ENCODE measurements at places on chromosomes 12 and 14. TPM values are rescaled to one million over a fixed set of nuclear protein-coding genes. Genes with fewer than 3 reads are reported as not detected.

DNA sequence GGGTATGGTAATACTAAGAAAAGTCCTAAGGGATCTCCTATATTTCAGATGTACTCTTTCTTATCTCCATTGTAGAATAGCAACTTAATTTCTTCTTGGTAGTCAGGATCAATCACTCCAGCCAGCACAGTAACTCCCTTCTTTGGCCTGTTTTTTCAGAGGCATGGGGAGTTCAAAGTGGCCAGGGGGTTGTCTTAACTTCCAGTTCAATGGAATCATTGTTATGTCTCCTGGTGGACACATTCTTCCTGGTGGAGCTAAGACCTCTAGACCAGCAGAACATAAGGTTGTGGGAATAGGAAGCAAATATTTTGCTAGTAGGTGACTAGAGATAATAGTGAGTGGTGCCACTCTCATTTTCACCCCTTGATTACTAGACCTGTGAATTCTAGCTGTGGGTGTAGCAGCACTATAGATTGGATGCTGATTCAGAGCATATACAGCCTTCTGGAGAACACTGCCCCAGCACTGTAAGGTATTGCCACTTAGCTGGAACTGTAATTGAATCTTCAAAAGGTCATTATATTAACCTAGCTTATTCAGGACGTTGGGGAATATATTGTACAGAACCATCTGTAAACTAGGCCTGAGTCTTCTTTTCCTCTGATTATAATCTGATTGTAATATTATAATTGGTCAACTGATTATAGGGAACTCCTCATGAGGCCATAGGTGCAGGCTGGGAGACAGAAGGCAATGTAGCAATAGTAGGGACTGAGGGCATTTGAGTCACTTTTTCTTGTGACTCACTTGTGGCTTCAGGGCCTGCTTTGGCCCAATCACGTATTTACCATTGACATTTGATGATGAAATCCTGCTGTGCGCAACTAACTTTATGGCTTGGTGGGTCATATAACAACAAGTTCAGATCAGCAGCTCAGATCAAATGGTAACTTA lies 60.2 kb upstream of the ATP2B1 start:
- DNase-seq, result peak; percentile 85

DNA sequence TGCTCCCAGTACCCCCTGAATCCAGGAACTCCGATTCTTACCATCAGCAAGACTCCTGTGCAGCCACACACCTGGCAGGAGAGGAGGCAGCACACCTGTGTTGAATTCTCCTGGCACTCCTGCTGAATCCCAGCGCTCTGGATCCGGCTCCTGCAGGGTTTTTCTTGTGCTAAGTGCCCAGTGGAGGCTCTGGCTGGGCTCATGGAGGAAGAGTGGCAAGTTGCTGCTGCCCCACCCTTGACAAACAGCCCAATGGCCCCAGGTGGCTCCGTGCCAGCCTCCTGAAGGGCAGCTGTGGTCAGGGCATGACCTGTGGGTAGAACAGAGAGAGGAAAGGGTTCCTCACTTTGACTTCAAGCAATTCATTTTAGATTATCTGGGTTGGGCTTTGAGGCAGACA lies 20.0 kb downstream of the CRACR2A start:
- DNase-seq, result no peak

DNA sequence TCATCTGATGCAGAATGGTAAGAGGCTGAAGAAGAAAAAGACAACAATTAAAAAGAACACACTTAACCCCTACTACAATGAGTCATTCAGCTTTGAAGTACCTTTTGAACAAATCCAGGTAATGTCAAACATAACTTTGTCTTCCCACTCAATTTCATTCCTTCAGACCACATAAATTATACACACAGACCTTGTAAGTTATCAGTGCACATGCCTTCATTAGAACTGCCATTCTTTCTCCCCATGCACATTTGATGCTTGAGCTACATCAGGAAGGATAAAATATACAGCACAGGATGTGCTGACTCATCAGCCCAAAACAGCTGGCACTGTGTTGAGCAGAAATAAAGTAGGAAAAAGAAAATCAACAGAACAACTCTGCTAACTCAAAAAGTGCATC lies 246.7 kb downstream of the PAWR start:
- DNase-seq, result no peak

GRCh38 chr14:29461506-29461905 lies 466.1 kb downstream of the PRKD1 start:
- DNase-seq, result no peak

GRCh38 chr14:106318700-106319099 lies 792.3 kb downstream of the TMEM121 start:
- DNase-seq, result no peak

GRCh38 chr12:5114436-5114835 lies 70.8 kb downstream of the KCNA5 start:
- no peak for DNase-seq

DNA sequence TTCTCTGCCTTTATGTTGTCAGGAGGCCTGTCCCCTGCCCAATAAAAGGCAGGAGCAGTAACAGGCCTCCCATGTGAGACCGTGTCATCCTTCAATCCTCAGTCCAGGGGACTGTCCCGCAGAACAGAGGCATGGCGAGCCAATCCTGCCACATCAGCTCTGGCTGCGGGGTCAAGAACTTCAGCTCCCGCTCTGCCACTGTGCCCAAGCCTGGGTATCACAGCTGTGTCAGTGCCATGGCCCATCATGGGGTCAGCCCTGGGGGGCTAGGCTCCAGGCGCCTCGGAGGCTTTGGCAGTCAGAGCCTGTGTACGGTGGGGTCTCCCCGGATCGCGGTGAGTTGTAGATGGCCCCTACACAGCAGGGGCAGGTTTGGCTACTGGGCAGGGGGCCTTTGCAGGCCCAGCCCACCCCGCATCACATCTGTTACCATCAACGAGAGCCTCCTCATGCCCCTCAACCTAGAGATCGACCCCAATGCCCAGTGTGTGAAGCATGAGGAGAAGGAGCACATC lies 19.9 kb upstream of the KRT83 start:
- no peak for DNase-seq

Gene KRT2
- total RNA-seq, result not detected

Gene KCNK13
- 0.89 TPM for total RNA-seq

Gene IAPP
- total RNA-seq, result not detected

Gene CCDC184
- 0.82 TPM for total RNA-seq
